ENCODE measurements at places on chromosomes 4 and X. TPM values are rescaled to one million over a fixed set of nuclear protein-coding genes. Genes with fewer than 3 reads are reported as not detected.

MAP9 gene
- 45.3 TPM for total RNA-seq

SERTM2 gene
- total RNA-seq = not detected

SULT1E1 gene
- not detected for total RNA-seq

DCAF8L2 gene
- total RNA-seq = not detected

MAGEA9B gene
- not detected for total RNA-seq

NLGN3 gene
- total RNA-seq = 69.6 TPM

LIN54 gene
- 17.2 TPM for total RNA-seq

EIF1AX gene
- 77.0 TPM for total RNA-seq

USP51 gene
- 2.9 TPM for total RNA-seq

FOXR2 gene
- total RNA-seq = not detected

BEX2 gene
- 128 TPM for total RNA-seq

IBSP gene
- total RNA-seq = not detected

HTATSF1 gene
- total RNA-seq = 55.6 TPM

TLR3 gene
- 2.8 TPM for total RNA-seq

F8A2 gene
- not detected for total RNA-seq

MAGEA8 gene
- not detected for total RNA-seq

TMEM156 gene
- total RNA-seq = 1.0 TPM

DNA sequence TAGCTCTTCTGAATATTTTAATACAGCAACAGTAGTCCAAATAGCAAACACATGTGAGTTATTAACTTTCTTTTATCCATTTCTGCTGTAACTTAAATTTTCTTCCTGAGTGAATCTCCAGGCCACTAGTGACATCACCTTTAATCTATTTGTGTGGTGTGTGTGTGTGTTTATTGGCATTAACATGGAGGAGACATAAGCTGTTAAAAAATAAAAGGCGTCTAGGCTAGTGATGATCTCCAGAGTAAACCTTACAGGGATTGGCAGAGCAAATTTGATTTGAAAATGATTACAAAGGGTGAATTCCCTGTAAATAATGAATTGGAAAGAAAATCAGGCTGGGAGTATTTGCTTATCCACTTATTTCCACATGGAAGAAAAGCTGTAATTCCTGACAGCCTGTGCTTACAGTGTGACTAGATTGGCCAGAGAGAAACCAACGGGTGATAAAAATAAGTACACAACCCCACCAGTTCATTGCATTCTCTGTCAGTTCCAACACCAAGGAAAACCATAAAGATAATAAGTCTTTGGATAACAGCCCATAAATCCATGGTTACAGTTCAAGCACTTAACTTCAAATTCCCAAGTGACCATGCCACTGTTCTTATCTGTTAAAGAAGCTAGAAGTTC is 186.1 kb downstream of the ENOX2 start:
- no peak for DNase-seq

- no peak for DNase-seq
Measured at GRCh38 chrX:53316860-53317237, 35.5 kb upstream of the IQSEC2 start.

DNA sequence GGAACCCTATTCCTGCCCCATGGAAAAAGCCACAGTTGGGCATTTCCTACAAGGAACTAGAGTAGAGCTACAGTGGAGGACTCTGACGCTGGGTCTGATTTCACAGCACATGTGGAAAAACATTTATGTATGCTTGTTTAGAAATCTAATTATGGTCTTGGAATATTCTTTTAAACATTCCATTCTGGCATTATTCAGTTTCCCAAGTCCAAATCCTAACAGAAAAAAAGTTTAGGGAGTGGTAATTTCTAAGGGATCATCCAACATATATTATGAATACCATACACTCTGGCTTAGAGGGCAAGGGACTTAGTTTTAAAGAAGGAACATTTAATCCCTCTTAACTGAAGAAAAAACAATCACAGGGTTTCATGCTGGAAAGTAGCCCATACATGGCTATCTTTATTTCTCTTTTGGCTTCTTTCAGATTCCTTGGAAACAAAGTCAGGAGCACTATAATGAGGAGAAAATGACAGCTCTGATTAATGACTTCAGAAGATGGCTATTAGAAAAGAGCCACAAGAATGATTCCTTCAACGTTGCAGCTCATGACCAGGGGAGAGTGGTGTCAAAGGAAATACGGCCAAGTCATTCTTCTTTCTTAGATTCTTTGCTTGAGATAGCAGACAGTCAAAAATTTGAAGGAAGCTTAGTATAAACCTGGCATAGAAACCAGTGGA is 56.1 kb downstream of the CNGA2 start:
- DNase-seq = no peak

- DNase-seq = peak; percentile 37
Measured at GRCh38 chrX:43969504-43970501, 3.4 kb downstream of the NDP start.

GRCh38 chr4:100414016-100414790 is 103.6 kb downstream of the EMCN start:
- DNase-seq = no peak

GRCh38 chr4:24850674-24851073 is 55.3 kb downstream of the SOD3 start:
- DNase-seq = no peak

- DNase-seq = peak; percentile 71
Measured at GRCh38 chr4:1043651-1044468, 32.4 kb downstream of the FGFRL1 start.

- DNase-seq = peak; percentile 53
Measured at GRCh38 chrX:150897421-150898320, 797 bp downstream of the CD99L2 start.

DNA sequence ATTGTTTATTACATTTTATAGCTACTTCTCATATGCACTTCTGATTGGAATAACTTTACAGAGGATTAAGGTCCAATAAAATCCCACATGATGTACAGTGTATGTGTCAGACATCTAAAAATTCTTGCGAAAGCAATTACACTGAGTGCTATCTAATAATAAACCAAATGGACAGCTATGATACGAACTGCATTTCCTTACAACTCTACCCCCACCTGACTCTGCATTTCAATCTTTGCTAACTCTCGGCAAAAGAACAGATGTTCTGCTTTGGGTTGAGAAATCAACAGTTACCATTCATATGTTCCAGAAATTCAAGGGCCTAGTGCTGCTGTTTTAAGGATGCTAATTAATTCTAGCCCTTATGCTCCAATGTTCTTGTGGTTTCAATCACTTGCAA is 287.9 kb upstream of the NOCT start:
- no peak for DNase-seq

- no peak for DNase-seq
Measured at GRCh38 chrX:101745046-101745445, 85.4 kb upstream of the ARMCX2 start.

- DNase-seq = no peak
Measured at GRCh38 chr4:100694467-100694866, 176.6 kb upstream of the EMCN start.

DNA sequence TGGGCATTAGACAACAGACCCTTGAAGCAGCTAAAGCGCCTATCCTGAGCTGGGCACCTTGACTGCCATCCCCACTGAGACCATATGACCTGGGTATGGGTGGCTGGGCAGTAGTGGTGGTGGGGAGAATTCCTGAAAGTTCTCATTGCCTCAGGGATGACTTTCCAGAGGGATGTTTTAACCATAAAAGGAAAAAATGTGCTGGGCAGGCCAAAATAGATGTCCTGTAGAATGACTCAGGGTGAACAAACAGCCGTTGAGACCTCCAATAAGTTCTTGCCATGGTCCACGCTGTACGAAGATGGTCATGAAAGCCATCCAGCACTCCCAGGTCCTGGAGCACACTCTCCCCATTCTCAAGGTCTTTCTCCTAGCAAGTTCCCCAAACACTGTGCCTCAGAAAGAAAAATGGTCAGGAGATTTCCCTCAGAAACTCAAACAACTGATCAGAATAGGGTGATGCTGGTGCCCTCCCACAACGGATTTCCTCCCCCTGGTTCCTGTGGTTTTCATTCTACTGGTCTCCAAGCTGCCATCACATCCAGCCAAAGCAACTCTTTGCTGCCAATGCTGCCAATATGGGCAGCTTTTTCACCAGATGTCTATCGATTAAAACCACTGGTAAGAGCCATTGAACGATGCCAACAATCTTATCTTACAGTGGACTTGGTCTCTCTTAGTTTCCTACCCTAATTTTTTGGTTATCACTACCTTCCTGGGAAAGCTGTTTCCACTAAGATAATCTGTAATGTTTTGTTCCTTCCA is 11.2 kb downstream of the CDKN2AIP start:
- no peak for DNase-seq

- no peak for DNase-seq
Measured at GRCh38 chr4:138192113-138192512, 50.0 kb downstream of the SLC7A11 start.

DNA sequence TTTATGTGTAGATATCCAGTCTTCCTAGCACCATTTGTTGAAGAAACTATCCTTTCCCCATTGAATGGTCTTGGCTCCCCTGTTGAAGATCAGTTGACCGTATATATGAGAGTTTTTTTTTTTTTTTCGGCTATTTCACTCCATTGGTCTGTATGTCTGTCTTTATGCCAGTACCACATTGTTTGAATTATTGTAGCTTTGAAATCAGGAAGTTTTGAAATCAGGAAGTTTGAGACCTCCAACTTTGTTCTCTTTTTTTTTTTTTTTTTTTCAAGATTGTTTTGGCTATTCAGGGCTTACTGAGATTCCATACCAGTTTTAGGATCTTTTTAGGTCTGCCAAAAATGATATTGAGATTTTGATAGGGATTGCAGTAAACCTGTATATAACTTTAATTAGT is 4.3 kb upstream of the SCD5 start:
- no peak for DNase-seq

GRCh38 chr4:140220058-140220457 is 66.1 kb upstream of the MAML3 start:
- DNase-seq = no peak

DNA sequence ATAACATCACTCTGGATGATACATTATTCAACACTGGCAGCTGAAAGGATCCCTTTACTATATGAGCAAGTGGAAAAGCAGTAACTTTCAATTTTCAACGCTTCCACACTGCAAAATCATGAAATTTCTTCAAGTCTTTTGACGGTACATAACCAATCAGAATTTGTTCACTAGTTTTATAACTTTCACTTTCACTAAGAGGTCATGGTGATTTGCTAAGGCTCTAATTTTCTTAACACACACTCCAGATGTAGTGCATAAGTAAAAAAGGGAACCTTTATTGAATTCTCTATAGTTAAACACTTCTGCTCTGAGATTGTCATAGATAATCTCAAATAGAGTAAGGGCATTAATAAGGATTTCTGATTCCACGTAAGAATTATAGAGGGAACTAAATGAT is 4.1 kb downstream of the ARMCX2 start:
- no peak for DNase-seq

GRCh38 chr4:160370046-160370445 is 1267.2 kb downstream of the RAPGEF2 start:
- DNase-seq = no peak

DNA sequence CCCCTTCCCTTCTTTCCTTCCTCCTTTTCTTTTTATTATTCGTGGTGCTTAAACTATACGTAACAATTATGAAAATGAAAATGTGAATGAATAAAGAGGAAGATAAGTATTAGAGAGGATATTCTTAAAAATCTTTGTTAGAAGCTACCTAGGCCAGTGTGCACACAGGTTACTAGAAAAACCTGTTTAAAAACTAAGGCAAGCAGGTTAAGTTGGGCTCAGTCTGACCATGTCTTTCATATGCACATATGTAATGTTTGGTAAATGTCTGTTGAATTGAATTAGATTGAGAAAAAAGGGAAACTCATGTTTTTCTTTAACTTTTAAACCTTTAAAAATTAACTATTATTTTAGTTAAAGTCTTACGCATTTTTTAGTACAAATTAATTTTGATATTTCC is 7.8 kb downstream of the SHROOM3 start:
- DNase-seq = no peak

- no peak for DNase-seq
Measured at GRCh38 chr4:68673143-68673542, 2.7 kb upstream of the UGT2B15 start.

DNA sequence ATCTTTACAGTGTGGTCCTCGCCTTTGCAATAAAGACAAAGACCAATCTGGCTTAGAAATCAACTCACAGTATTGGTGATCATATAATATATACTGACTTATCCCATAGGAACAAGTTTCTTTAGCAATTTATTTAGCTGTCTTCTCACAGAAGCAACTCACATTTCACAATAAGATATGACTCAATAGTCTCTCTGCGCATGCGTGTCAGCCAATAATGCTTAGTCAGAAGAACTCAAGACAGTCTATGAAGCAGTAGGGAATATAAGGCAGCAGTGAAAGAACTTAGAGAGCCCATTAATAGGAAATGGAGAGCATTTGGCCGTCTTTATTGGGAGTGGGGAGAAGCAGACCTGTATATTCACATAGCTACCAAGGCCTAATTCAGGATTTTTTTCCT is 216.7 kb downstream of the IL13RA2 start:
- DNase-seq = no peak

DNA sequence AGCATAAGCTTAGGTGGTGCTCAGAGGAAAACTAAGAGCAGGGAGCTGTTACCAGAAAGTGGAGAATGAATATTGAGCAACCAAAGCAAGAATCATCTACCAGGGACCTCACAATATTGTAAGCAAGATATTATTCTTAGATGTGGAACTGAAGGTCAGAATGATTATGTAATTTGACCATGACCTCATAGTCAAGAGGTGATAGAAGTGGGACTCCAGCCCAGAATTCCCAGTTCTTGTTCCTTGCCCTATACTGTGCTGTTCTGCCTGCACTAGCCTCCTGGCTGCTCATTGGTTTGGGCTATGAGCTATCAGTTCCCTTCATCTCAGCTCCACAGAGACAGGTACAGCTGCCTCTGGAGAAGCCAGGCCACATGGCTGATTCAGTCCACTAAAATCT is 229.4 kb downstream of the LDB2 start:
- DNase-seq = no peak

DNA sequence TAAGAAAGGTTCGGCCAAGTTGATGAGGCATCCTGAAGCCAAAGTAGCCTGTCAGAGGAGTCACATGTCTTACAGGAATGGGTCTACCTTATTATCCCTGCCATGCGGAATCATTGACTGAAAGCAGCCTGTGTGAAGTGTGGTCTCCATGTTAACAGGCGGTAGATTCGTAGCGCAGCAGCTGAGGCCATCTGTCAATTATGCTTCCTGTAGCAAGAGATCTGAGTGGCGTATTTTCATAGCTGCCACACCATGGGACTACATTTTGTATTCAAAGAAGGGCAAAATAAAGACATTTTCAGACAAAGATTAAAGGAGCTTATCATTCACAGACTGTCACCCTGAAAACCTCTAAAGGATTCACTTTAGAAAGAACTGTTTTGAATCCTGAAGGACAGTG is 11.2 kb upstream of the MED14 start:
- DNase-seq = no peak

DNA sequence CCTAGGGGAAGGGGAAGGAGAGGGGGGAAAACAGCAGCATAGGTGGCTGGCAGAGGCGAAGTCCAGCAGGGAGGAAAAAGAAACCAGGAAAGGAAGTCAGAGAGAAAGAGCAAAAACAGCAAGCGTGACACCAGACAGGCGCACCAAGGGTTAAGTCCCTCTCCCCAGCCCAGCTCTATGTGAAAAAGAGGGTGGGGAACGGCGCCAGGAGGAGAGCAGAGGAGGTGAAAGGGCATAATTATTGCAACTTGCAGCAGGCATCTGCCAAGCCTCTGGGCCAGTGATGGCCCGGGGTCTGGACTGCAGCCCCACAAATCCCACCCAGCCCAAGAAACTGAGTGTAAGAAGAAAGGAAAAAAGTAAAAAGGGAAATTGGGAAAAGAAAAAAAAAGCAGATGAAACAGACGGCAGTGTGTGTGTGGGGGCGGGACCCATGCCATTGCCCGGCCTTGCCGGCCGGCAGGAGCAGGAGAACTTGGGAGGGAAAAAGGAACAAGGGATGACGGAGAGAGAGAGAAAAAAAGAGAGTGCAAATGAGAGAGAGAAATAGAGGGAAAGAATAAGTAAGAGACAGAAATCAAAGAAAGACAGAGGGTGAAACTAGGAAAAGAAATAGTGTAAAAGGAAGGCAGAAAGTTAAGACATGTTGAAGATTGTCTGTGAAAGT is 14.1 kb upstream of the RHOXF2 start:
- DNase-seq = no peak

Data from dorsolateral prefrontal cortex (tissue), 122 donors.